ENCODE measurements at places on chromosomes 2 and 18. TPM values are rescaled to one million over a fixed set of nuclear protein-coding genes. Genes with fewer than 3 reads are reported as not detected.
A peak's percentile ranks its signal among the peaks of the same experiment; 100 is the strongest.

The DUSP11 gene
- total RNA-seq = 21.4 TPM

The FBXO36 gene
- total RNA-seq = 3.4 TPM

The SLC4A3 gene
- 11.1 TPM for total RNA-seq

DNA sequence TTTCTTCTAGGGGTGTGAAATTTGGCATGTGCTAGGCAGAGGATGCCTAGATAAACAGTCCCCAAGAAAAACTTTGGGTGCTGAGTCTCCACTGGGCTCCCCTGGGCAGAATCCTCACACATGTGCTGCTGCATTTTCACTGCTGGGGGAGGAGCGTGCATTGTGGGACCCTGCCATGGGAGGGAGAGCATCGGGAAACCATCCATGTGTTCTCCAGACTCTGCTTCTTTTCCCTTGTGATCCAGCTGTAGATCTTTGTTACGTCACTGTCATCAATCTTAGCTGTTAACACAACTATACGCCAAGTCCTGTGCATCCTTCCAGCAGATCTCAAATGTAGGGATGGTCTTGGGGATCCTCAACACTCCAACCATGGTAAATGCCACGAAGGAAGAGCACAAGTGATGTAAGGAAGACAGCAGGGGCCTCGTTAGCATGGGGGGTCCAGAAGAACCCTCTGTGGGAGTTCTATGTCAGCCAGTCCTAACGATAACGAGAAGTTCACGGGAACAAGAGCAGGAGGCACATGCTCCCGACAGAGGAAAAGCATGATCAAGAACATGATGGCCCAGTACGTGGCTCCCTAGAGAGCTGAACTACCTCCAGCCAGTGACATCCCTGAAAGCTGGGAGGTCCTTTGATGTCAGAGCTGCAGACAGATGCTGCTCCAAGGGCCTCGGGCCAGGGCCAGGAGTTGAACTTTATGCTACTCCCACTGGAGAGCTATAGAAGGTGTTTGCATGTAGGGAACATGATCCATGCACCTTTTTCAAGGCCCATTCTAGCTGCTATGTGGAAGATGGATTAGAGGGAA lies 41.1 kb upstream of the NPAS2 start:
- no peaks in the 10 kb centered on the region for H3K4me1 ChIP-seq
- no peaks in the 10 kb centered on the region for H3K36me3 ChIP-seq
- no peaks in the 10 kb centered on the region for H3K27me3 ChIP-seq
- H3K4me3 ChIP-seq = no peak overlapping the region
- no peak overlapping the region for H3K27ac ChIP-seq

DNA sequence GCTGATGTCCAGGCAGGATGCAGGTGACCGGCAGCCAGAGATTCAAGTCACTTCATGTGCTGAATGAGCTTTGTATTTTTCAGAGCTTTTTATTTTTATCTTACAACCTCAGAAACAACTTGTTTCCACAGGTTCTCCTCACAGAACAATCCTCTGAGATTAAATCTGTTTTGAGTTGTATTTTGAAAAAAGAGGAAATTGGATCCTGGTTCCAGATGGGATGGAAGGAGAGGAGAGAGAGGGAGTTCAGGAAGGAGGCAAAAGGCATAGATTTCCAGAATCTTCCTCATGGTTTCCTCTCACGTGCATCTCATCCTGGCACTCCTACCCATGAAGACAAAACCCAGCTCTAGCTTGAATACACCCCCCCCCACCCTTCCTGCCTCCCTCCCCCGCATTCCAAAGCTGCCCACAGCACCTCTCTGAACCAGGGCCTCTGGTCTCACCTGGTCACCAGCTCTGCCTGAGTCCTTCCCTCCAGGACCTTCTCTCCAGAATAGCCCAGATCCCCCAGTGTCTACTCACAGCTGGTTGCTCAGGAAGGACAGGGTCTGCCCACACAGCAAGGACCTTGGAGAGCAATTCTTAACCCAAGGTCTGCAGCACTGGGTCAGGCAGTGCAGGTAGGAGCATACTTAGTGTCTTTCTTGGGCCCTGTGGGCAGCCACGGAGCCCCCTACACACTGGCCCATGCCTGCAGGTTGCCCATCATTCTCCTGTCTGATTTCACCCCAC lies 104.7 kb downstream of the ZFP36L2 start:
- H3K4me1 ChIP-seq = no peaks in the 10 kb centered on the region
- no peak overlapping the region for H3K4me3 ChIP-seq
- no peak overlapping the region for H3K27ac ChIP-seq
- no peaks in the 10 kb centered on the region for H3K27me3 ChIP-seq
- peaks cover 15% of the 10 kb centered on the region for H3K36me3 ChIP-seq
- DNase-seq = no peak

GRCh38 chr2:238108423-238109183 lies 8.5 kb downstream of the ESPNL start:
- H3K27me3 ChIP-seq = no peaks in the 10 kb centered on the region
- H3K27ac ChIP-seq = no peak overlapping the region
- peak; percentile 72 for DNase-seq
- no peak overlapping the region for H3K4me3 ChIP-seq
- H3K36me3 ChIP-seq = no peaks in the 10 kb centered on the region

DNA sequence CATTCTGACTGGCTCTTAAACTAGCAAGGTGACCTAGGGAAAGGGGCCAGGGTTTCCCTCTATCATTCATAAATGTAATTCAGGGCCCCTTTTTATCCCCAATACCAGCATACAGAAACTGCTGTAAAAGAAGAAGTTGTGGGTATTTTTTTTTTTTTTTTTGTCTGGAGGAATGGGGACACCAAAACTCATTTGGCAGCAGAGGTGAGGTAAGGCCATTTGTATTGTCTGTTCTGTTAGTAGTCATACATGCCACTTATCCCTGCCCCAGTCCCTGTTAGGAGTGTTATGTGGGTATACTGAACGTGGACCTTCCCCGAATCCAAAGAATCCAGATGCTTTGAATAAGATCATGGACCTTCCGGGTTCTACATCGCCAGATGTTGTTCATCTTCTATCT lies 1.7 kb downstream of the SEPTIN2 start:
- peaks cover 3% of the 10 kb centered on the region for H3K4me1 ChIP-seq
- H3K27ac ChIP-seq = no peak overlapping the region
- H3K27me3 ChIP-seq = no peaks in the 10 kb centered on the region
- H3K36me3 ChIP-seq = peaks cover 22% of the 10 kb centered on the region

DNA sequence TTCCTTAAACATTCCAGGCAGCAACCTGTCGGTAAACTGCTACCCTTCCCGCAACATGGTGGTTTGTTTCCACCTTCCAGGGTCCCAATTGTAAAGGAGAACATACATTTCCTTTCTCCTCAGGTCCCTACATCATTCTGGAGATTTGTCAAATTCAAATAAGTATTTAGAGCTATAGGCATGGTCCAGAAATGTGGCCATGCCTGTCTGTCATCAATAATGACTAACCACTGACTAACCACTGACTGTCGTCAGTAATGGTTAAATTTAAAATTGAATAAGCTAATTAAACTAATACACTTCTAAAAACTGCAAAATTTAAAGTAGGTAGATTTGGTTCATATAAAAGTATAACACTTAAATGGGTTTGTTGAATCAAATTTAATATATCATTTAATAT lies 984.0 kb upstream of the SLC39A10 start:
- no peaks in the 10 kb centered on the region for H3K36me3 ChIP-seq
- no peaks in the 10 kb centered on the region for H3K4me1 ChIP-seq
- DNase-seq = no peak
- H3K4me3 ChIP-seq = no peak overlapping the region
- H3K27ac ChIP-seq = no peak overlapping the region

Measured in H9 (cell line).